ENCODE measurements at places on chromosomes 5 and 9.
A peak's percentile ranks its signal among the peaks of the same experiment; 100 is the strongest.

DNA sequence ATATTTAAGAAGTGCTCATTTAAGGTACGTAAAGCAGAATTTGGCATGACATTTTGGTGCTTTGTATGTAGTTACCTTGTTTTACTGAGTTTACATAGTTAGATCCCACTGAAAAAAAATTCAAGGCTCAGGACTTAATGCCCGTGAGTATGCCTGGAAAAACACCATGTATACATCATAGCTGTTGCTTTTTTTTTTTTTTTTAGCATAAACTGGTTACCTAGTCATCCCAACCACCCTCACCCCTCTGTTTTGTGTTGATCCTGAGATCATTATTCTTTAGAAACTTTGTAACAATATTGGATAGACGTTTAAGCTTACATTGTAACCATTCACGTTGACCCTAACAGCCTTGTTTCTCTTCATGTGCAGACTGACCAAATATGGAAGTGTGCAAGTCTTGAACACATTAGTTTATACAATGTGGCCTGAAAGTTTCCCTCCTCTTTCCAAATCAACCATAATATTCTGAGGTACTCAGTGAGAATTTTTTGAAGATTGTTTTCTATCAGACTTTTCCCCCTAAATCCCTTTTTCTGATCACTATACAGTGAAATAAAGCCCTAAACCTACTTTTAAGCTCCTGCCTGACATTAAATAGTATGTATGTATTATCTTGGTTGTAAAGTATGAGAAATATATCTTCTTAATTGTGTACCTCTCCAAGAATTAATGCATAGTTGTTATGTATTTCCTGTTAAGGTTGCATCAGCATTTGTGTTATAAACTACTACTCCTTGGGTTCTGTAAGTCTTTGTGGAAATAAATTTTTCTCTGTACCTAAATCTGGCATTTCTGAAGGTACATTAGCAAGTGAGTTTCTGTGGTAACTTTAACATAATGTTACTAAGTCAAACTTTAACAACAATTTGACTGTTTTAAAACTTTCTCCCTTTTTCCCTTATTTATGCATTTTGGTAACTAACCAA lies 4.4 kb downstream of the RABGAP1 start:
- DNase-seq = no peak

- DNase-seq = peak; percentile 45
These were observed at the start of gene CCNB1 for GRCh38 chr5:69166686-69167492. CCNB1 (plus strand) TSS chr5:69167150; CDS start chr5:69167263, 113 bp downstream.

DNA sequence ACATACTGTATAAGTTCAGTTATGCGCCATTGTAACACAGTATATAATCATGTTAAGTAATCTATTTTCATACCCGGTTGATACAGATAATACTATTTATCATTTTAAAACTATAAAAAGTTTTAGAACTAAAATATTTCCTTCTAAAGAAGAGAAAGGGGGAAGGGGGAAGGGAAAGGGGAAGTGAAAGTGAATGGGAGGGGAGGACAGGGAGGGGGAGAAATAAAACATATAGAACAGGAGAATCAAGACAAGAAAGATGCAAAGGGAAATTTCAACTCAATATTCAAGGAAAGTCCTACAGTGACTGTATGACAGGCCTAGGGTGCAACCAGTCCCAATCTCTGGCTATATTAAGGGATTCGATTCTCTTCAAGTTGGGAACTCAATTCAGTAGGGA lies 1278.8 kb downstream of the MAT2B start:
- no peak for DNase-seq

DNA sequence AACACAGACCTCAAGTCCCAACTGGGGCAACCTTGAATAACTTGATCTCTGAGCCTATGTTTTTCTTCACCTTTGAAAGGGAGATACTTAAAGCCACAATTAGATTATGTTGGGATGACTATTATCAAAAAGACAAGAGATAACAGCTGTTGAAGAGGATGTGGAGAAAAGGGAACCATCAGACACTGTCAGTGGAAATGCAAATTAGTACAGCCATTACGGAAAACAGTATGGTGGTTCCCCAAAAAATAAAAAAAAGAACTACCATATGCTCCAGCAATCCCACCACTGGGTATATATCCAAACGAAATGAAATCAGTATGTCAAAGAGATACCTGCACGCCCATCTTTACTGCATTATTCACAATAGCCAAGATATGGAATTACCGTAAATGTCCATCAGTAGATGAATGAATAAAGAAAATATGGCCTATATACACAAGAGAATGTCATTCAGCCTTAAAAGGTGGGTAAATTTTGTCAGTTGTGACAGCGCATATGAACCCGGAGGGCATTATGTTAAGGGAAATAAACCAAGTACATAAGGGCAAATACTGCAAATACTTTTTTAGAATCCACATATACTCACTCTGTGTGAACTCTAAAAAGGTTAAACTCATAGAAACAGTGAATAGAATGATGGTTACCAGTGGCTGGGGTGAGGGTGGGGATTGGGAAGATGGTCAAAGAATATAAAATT lies 12.7 kb downstream of the FAT2 start:
- DNase-seq = no peak

- DNase-seq = no peak
These were observed 36.3 kb upstream of the BASP1 start for GRCh38 chr5:17180864-17181723.

DNA sequence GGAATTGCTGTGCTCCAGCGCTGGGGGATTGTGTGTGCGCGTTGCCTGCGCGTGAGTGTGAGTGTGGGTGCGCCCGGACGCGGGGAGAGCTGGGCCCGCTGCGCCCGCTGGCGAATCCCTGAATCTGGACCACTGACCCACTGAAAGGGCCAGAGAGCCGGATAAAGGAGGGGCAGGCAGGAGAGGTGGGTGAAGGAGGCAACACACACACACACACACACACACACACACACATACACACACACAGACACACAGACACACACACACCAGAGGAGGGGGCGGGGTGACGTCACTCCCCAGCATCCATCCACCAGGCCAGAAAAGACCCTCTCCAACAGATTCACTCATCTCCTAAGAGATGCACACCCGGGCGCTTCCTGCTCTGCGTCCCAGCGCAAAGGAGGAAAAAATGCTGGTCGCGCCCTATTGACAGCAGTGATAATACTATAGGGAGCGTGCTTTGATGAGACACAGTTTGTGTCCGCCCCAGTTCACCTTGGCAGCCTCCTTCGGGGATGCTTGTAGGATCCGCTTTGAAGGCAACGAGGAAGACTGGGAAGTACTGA lies 1059.1 kb upstream of the DMAC1 start:
- DNase-seq = no peak

DNA sequence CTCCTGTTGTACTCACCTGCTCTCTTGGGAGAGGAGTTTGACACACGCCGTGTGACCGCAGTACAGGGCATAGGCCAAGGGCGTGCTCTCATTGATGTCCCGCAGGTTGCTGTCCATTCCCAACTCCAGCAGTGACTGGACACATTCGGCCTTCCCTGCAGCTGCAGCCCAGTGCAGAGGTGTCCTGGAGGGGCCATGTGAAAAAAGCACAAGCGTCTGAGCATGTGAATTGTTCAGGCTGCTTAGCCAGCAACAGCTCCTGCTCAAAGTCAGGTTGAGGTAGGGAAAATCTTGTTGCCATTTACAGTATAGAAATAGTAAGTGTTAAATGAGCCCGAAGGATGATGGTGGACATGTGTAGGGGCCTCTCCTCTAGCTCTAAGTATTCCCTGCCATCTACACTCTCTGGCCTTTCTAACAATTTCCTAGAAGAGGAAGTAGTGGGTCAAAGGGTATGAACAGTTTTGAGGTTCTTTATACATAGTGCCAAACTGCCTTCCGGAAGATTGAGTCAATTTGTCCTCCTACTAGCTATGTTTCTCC lies 116.5 kb downstream of the ANKRD55 start:
- no peak for DNase-seq

DNA sequence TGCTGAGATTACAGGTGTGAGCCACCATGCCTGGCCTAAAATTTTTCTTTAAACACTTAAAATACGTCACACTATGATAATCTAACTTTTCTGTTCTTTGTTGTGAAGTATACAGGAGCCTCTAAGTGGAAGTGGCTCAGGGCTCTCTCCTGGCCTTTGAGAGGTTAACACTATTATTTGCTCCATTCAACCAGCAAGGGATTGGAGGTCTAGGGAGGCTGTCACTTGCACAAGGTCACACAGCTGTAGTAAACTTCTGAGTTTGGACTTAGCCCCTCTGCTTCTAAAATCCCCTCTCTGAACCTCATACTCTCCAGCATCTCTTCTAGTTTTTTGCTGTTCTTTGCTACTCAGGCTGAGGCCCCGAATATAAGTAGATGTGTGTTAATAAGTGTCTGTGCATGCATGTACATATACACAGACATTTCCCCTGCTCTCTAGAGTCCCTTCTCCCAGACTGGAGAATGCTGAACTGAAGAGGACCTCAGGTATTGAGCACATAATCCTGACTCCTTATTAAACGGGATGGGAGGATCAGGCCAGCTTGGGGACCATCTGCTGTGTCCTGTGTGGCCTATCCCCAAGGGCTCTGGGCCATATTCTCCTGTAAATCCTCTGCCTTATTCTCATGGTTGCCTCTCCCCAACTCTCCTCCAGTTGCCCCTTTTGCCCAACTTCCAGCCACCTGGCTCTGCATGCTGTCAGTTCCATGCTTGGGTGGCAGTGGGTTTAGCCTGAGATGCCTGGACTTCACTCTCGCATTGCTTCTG lies 87.0 kb upstream of the SPRY4 start:
- DNase-seq = no peak

GRCh38 chr9:134569626-134570025 lies 72.0 kb upstream of the COL5A1 start:
- DNase-seq = no peak
